Activated naive CD4-positive, alpha-beta T cell treated with Interleukin-2 at 50 U/mL for 16 hours (primary cell): ENCODE measurements at places on chromosomes 2 and 18.

- DNase-seq = no peak
Measured at GRCh38 chr2:88245109-88245508, 75.0 kb downstream of the THNSL2 start.

- DNase-seq = no peak
Measured at GRCh38 chr2:117691595-117691994, 122.9 kb upstream of the DDX18 start.

- DNase-seq = no peak
Measured at GRCh38 chr2:224517963-224518362, 67.2 kb downstream of the CUL3 start.

GRCh38 chr2:22626621-22627020, 758.4 kb upstream of the KLHL29 start:
- DNase-seq = no peak

DNA sequence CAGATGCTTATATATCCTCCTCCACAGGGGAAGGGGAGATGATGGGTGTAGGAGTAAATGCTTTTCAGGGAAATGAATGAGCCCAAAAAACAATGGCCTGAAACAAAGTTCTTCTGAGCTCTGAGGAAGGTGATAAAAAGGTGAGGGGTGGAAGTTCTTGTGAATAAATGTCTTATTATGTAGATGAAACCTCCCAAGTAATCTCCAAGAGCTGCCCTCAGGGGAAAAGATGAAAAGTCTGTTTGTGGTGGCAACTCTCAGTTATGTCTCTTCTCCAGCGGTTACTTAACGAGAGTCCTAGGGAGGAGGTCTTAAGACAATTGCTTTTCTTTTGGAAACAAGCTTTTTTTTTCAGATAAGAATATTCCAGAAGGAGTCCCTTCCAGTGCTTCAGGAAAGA, 115.5 kb upstream of the CHAC2 start:
- no peak for DNase-seq

DNA sequence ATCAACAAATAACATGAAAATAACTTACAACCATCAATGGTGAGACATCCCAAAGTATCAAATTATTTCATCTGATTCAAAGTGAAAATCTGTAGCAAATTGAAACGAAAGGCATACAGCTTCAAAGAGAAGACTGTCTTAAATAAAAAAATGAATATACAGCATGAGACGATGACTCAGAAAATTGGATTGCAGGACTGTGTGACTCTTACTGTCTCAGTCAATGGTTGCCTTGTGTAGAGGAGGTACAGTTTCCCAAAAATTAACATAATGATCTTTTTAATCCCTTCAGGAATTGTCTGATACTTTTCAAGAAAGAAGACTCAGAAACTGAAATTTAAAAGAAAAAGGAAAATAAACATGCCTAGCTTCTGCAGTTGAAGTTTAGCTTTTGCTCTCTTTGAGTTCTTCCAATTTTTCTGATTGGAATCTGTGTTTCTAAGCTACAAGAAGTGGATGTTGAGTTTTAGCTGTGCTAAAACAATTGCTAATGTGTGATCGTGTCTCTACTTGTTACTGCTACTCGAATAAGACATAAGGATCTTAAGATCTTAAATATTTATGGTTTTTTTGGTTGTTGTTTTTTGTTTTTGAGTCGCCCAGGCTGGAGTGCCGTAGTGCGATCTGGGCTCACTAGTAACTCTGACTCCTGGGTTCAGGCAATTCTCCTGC, 41.1 kb upstream of the EPB41L3 start:
- DNase-seq = no peak

DNA sequence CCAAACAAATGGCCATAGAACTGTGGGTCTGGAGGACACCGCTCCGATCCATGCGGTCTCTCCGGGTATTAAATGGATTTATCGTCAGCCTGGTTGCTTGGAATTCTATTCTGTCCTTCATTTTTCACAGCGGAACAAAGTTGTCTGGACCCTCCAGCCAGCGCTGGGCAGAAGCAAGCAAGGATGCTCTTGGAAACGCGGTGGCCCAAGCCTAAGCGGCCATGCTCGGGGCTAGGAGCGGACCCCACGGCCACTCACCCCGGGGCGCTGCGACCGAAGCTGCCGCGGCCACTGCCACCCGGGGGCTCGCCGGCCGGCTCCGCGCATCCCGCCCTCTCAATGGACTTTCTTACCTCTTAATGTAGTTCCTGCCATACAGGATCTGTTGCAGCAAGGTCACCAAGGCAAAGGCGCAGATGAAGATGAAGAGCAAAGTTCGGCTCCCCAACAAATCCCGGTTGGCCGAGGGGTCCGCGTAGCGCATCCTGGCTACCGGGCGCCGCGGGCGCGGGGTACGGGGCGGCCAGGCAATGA, 761 bp downstream of the ST8SIA5 start:
- no peak for DNase-seq
